Cerebellar nuclear complex (tissue), 1 donor: ENCODE measurements at places on chromosomes 11 and 22.

DNA sequence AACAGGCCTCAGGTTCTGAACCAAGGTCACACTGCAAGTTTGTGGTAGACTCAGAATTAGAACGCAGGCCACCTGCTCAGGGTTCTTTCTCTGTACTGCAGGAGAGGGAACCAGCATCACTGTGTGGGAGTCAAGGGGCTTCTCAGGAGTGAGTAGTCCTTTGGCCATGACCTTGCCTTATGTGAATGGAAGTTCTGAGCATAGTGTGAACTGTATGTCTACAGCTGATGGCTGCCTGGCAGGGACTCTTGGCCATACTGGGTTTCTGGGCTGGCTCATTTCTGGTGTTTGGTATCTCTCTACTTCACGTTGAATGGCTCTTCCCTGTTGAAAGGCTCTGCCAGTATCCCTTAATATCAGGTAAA, 40.1 kb upstream of the TUB start:
- no peak for DNase-seq

DNA sequence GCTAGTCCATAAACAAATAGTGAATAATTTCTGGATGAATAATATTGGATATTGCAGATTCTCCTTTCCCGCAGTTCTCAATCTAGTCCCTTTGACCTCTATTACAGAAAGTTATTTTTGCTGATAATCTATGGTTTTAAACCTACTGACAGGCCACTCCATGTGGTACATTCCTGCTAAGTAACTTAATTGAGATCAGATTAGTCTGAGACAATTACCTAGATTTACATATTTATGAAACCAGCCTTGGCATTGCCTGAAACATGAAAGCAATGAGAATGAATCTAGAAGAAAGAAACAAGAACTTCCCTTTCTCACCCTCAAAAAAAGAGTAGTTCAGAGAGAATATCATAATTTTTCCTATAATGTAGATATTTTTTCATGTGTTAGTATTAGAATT, 964.2 kb downstream of the JRKL start:
- DNase-seq, result no peak

- DNase-seq, result no peak
These were observed 54.5 kb downstream of the PACS1 start for GRCh38 chr11:66124564-66124963.

- DNase-seq, result no peak
These were observed 910.5 kb upstream of the CHORDC1 start for GRCh38 chr11:91133361-91133760.

DNA sequence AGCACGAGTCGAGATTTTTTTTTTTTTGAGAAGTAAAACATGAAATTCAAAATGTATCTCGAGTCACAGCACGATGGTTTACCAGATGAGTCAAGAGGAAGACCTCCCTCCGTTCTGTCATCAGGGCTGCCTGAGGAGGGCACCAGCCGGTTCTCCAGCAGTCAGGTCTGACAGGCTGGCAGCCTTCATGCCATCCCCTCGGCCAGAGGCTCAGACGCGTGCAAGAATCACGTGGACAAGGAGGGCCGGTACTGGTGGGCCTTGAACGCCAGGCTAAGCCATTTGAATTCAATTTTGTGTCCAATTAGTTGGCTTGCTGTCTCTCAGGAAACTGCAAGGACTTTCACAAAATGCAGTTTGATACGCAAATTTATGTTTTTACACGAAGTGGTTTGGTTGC, 1412.2 kb downstream of the BRD1 start:
- DNase-seq, result no peak

- DNase-seq, result no peak
These were observed 106.2 kb downstream of the ETS1 start for GRCh38 chr11:128481135-128481534.

- no peak for DNase-seq
These were observed 23.4 kb upstream of the SHISAL1 start for GRCh38 chr22:44335903-44336803.

GRCh38 chr11:55658031-55658573, 3.9 kb upstream of the OR4C6 start:
- no peak for DNase-seq

- no peak for DNase-seq
These were observed 149.9 kb downstream of the PKNOX2 start for GRCh38 chr11:125314276-125315078.

DNA sequence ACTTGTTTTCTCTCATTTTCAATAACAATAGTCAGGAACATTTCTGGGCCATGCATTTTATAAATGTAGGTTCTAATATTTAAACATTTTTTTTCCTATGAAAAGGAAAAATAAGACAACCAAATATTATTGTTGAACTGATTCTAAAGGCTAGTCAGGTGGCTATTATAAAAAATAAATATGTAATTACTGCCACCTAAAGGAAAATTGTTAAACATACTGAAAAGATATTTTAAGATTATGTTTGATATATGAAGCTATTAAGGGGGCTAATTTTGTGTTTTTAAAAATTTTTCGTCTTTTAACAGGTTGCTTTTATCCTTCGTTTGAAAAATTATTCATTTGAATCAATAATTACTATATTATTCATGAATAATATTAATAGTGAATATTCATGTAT, 62.2 kb upstream of the FDX1 start:
- no peak for DNase-seq

DNA sequence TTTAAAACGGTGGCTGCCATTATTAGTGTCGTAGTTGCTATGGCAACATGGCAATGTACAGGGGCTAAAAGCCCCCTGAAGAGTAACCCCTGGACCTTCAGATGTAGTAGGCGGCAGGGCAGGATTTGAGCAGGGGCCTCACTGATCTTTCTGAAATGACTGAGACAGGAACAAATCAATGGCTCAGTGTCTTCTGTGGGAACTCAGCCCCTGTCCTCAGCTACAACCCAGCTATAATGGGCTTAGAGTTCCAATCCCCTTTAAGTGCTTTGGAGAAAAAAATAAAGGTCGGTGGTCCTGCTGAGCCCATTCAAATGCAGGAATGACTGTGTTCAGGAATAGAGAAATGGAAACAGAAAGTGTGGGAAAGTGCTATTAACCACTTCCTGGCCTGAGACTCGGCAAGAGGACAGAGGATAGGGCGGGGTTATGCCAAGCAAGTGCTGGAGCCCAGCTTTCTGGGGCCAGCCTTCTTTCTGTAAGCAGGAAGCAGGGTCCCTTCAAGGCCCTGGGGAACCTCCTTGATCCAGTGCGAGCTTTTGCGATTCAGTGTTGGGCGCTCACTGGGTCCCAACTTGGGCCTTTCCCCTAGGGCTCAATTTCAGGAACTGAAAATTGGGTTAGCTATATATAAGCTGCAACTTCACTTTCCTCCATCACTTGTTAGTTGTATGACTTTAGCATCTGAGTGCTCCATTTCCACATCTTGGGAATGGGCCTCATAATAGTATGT, 6.1 kb upstream of the CD82 start:
- no peak for DNase-seq

- DNase-seq, result no peak
These were observed 41.6 kb downstream of the USP35 start for GRCh38 chr11:78230161-78230877.

- no peak for DNase-seq
These were observed 197.0 kb downstream of the PGR start for GRCh38 chr11:100932474-100933100.

GRCh38 chr11:80722629-80723028, 1281.8 kb upstream of the TENM4 start:
- DNase-seq, result no peak

GRCh38 chr22:47205554-47205953, 443.1 kb downstream of the TBC1D22A start:
- no peak for DNase-seq

GRCh38 chr11:12232817-12233601, 122.6 kb downstream of the MICAL2 start:
- no peak for DNase-seq

GRCh38 chr22:33757041-33757801, 163.1 kb downstream of the LARGE1 start:
- no peak for DNase-seq

- DNase-seq, result no peak
These were observed 48.1 kb upstream of the TOP3B start for GRCh38 chr22:22030493-22031182.

GRCh38 chr11:72377596-72377995, 56.7 kb downstream of the CLPB start:
- no peak for DNase-seq

DNA sequence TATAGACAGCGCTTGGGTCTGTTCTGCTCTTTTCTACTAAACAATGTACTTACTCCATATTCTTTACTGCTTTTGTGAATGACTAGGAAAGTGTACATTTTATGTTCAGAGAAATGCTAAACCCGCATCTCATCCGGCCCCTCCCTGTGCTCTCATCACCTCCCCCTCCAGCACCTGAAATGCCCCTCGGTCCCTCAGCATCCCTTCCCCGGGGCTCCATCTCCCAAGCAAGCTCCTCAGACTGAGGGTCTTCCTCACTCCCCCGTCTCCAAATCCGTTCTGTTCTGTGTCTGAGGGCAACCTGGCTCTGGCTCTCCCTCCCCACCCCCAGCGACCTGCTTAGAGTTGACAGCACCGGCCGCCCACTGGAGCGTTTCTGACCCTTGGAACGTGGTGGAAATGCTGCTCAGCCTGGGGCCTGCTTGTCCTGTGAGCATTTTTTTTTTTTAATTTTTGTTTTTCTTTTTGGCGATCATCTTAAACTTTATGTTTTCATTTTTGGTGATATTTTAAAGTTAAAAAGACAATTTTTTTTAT, 1.4 kb downstream of the SELENOO start:
- no peak for DNase-seq

- DNase-seq, result no peak
These were observed 139.5 kb downstream of the CTTN start for GRCh38 chr11:70537576-70538571.

DNA sequence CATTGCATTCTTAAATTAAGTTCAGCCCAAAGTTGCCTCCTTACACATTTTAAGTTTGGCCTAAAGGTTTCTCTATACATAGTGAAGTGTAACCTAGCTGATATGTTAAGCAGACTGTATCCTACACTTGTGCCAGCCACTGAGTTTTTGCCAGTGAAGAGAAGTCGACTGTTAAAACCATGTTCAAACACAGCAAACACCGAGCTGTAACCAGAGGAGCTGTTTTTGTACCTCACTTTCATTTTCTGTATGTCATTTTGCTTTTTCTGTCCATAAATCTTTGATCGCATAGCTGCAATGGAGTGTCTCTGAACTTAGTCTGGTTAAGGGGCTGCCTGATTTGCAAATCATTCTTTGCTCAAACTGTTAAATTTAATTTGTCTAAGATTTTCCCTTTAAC, 403.7 kb downstream of the LUZP2 start:
- no peak for DNase-seq

- DNase-seq, result no peak
These were observed 52.7 kb downstream of the IGF2 start for GRCh38 chr11:2086239-2087040.
